ENCODE measurements at places on chromosomes 5 and 9.

GRCh38 chr9:6055666-6056065, 40.2 kb upstream of the RANBP6 start:
- no peak for DNase-seq

- DNase-seq: no peak
Observed at GRCh38 chr9:114521846-114522245, 16.6 kb upstream of the WHRN start.

DNA sequence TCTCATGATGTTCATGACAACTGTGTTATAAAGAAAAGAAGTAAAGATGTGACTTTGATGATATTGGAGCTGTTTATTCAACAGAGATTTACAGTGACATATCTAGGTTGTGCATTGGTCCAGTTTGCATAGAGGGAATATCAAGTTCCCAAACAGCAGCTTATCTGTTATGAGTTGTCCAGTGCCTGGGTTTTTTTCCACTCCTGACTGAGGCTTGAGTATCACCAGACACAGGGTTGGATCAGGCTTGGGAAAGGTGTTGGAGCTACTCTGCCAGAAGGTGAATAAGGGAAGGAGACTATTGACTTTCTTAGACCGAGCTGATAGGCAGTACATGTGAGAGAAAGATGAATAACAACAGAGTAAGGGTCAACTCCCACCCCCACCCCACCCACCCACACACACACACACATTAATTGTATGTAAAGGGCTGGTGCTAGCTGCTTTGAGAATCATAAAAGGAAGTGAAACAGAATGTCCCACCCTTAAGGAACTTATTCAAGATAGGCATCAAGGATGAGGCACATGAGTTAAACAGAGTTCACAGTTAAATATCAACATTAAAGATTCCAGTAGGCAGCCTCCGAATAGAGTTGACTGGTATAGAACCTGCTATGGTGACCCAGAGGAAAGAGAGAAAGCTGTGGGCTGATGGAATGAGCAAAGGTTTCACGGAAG, 33.0 kb upstream of the RASGRF2 start:
- no peak for DNase-seq

DNA sequence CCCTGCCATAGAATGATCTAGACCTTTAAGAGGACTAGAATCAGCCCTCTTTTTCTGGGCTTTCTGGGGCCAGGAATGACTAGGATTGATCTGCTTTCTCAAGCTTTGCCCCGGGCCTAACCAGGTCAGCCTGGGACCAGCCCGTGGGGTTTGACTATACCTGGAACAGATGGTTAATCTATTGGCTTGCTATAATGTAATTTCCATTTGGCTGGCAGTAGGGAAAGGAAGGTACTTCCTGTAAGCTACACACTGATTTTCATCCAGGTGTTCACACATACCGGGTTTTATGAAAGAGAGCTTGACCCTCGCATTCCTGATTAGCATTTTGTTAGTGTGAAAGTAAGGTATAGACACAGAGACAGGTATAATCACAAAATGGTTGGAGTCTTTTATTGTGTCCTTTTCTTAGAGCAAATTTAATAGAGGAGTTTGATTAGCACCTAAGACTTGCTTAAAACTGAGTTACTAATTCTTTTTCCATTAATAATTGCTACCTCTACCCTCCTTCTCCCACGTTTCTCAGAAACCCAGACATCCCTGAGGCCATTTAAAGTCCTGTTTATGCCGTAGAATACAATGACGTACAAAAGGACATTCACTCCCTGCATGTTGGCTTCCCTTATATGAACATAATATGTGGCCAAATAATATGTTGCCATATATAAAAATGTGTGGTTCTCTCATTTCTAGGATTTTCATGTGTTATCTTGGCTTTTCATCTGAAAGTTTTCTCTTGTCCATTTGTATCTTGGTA, 17.3 kb downstream of the LNPEP start:
- DNase-seq: no peak

DNA sequence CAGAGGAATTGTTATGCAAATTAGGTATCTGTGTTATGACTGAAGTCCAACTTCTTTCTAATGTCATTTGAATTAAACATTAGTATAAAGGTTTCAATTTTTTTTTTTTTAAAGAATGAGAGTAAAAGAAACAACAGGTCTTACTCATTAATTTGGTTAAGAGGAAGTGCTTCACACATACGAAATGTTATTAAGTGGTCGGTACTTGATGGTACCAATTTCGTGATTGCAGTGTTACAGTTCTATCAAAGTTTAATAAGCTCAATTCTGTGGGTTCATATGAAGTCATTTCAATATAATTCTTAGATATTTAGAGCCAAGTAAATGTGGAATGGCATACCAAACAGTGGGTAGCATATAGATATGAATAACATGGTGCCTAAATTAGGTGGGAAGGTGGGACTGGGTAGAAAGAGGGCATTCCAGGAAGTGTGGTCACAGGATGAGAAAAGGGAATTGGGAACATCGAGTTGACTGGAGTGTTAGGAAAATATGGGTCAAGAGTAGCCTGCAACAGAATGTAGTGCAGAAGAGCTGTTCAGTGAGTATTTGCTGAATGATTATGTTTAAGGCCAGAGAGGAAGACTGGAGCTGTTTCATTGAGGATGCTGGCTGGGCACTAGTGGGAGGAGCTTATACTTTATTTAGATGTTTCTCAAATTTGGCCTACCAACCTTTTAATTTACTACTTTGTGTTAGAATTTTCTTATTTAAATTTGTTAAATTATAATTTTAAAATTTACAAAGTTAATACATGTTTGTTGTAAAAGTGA, 34.1 kb upstream of the DHFR start:
- DNase-seq: no peak

DNA sequence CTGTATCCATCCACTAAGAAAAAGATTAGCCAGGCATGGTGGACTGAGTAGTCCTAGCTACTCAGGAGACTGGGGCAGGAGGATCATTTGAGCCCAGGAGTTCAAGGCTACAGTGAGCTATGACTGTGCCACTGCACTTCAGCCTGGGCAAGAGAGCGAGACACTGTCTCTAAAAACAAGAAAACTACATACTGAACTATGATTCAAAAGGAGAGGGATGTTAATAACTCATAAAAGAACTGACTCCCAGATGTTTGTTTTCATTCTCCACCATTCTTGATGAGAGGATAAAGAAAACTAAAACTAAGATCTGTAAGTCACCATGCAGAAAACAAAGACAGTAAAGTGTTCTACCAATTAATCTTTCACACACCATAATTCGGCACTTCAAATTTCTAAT, 53.5 kb downstream of the AUH start:
- DNase-seq: no peak

GRCh38 chr5:163594951-163595350, 89.5 kb downstream of the MAT2B start:
- no peak for DNase-seq

DNA sequence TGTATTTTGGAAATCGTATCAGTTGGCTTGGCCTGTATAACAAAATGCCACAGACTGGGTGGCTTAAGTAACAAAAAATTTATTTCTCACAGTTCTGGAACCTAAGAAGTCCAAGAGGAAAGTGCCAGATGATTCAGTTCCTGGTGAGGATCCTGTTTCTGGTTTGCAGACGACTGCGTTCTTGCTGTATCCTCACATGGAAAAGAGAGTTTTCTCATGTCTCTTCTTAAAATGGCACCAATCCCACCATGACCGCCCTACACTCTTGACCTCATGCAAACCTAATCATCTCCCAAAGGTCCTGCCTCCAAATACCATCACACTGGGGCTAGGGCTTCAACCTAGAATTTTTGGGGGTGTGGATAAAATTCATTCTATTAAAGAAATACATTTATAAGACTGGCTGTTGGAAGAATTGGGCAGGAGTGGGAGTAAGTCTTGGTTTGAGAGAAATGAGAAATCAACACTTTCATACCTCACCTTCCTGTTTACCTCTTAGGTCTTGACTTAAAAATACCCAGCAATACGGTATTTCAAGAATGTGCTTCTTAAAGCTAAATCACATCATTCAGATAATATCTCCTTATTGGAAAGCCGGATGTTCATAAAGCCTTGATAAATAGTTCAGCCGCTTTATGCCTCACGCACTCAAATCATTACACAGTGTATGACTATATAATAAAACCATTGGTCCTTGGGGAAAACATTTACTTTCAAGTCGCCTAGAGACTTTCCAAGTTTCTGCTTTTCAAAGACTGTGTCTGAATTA, 28.7 kb downstream of the PTTG1 start:
- DNase-seq: no peak

Data from hepatic stellate cell (primary cell).